Mucosa of gallbladder (tissue), 1 donor: ENCODE measurements at places on chromosomes 16 and 17.

DNA sequence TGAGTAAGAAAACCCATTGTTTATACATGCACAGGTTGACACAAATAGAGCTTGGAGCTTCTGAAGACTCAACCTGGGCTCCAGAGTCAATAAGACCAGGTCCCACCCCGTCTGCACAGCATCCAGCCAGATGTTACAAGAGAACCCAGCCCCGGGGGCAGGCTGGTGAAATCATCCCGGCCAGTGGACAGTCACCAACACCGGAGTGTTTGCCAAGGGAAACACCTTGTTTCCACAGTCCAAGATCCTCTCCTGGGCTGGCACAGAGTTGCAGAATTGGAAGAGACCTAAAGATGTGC lies 90.3 kb downstream of the RAB11FIP4 start:
- no peak for DNase-seq

DNA sequence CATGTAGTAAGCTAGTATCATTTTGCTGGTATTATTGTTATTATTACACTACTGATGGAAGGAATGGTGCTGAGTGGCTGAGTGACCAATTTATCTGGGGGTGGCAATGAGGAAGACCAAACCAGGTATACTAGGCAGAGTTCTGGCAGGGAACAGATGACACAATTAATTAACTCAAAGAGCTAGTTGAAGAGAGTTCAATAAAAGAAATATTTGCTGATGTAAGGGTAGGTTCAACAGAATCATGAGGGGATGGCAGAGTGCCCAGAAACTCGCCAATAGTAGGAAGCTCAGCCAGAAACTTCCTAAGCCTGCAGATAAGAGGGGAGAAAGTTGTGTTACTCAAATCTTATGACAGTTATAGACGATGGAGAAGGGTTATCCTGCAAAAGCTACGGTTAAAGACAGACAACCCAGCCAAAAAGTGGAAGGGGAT lies 352.5 kb downstream of the KCNJ2 start:
- DNase-seq: peak; percentile 87

DNA sequence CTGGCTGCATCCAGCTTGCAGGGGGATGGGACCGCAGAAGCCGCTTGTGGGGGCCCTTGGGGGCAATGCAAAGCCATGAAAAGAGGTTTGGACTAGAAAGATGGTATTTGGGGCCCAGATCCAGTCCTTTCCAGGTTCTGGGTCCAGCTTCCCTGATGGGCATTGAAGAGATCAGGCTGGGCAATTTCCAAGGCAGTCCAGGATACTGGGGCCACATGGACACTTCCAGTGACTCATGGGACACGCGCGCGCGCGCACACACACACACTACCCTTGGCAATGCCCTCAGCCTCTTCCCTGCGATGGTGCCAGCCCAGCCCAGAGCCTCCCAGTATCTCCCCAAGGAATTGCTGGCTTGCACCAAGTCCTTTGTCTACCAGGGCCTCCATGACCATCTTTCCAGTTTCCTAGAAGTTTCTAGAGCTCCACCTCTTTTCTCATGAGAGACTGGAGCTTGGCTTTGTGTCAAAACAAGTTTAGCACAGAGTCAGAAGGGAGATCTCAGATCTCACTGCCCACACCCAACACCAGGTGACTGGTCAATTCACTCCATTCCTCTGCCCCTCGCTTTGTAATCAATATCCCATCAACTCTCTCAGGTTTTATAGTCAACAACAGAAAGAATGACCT lies 44.3 kb downstream of the WNT3 start:
- no peak for DNase-seq

DNA sequence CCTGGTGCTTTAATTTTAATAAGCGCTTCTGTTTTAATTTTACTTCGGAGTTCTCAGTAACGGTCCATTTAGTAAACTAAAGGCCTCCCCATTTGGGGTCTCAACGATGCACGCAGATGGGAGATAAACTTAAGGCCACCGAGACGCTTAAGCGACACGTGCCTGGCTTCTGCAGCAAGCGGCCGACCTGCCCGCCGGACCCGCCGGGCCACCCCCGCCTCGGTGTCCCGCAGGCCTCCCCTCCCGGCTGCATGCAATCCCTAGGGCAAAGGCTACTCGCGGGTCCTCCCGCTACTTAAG lies 592 bp downstream of the GCSH start:
- DNase-seq: no peak

DNA sequence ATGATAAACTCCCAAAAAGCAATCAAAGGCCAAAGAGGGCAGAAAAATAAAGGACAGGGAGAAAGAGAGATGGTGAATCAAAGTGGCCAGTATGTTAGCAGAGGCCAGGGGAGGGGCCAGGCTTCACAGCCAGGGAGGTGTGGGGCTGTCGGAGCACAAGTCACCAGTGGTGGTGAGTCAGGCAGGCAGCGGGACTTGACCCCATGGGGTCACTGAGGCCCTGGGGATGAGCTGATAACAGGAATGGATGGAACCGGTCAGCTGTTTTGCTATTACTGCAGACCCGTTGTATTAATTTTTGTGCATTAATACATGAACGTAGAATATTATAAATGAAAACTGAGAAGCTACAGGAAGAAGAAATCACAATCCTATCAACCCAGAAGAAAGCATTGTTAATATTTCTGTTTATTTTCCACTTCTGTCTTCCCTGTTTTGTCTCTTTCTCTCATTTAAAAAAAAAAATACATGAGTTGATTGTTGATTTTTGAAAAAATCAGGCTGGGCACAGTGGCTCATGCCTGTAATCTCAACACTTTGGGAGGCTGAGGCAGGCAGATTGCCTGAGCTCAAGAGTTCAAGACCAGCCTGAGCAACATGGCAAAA lies 106.9 kb downstream of the SOCS1 start:
- DNase-seq: no peak
